ENCODE measurements at places on chromosomes 13 and 19. TPM values are rescaled to one million over a fixed set of nuclear protein-coding genes. Genes with fewer than 3 reads are reported as not detected.

DNA sequence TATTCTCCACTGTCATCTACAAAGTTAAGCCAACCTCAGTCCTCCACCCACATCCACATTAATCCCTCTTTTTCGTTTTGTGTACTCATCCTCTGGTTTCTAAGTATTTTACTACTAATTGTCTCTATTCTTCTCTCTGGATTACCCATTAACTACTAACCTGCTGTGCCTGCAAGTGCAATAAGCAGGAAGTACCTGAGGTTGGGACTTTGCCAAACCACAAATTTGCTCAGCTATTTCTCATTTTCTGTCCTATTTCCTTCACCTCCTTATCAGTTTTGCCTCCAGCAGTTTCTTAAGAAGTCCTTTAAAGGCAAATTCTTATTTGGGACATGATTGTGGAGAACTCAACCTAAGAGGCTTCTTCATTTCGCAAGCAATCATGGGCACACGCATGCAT, 1708.9 kb downstream of the SLITRK5 start:
- H3K27me3 ChIP-seq, result no peaks in the 10 kb centered on the region
- no peaks in the 10 kb centered on the region for H3K4me1 ChIP-seq
- H3K36me3 ChIP-seq, result no peaks in the 10 kb centered on the region

TEX29 gene
- total RNA-seq, result not detected

PDX1 gene
- total RNA-seq, result not detected

GRCh38 chr19:51702103-51702824, 9.1 kb downstream of the SPACA6 start:
- H3K27ac ChIP-seq, result peak overlapping the region; percentile 64
- no peaks in the 10 kb centered on the region for H3K36me3 ChIP-seq
- H3K27me3 ChIP-seq, result no peaks in the 10 kb centered on the region
- peak; percentile 96 for DNase-seq
- peak overlapping the region; percentile 69 for H3K4me3 ChIP-seq
- H3K4me1 ChIP-seq, result no peaks in the 10 kb centered on the region
